ENCODE measurements at places on chromosomes 16 and 17.

DNA sequence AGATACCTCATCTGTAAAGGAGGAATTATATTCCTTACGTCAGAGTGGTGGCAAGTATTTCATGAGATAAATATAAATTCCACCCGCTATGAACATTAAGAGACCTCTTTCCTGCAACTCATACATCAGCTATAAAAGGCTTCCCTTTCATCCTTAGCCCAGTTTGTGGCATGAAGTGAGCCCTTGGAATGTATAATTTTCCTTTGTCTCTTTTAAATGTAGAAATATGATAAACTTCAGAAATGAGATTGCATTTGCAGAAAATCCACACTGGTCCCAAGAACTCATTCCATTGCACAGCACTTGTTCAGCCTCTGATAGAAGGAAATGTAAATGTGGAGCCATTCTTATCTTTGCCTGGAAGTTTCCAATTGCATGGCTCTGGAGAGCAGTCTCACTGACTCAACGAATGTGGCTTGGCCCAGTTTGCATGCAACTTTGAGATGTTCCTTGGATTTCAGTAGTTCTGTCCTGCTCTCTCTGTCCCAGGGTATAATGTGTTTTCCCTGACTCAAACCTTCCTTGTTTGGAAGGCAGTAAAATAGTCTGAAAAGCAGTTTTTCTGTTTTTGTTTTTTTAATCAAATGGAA lies 746.4 kb downstream of the CDH11 start:
- DNase-seq = no peak

DNA sequence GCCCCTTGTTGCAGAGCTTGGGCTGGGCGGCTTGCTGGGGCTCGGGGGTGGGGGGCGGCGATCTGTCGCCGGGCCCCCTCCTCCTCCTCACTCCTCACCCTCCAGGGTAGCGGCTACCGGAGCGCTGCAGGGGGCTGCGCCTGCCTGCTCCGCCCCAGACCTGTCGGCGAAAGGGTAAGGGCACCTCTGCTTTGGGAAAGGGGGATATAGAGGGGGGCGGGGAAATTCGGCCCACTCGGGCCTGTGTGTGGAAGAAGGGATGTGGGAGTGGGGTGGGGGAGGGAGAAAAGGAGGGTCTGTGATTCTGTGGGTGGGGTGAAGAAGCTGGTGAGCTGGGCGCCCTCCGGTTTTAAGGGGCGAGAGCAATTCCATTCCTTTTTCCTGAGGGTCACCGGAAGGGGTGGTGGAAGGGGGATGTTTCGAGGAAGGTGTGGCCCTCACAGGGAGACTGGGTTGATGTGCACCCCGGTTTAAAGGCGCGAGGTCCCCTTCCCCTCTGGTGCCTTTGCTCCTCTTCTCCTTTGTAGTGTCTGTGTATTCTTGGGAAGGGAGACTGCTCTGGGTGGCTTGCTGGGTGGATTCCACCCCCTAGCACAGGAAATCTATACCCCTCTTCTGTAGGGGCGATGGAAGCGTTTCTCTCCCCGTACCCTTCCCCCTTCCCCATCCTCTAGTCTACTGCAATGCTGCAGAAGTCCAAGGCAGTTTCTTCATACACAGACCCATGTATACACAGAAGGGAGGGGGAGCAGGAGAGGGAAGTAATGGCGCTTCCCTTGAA lies 878 bp downstream of the TAOK1 start:
- no peak for DNase-seq

DNA sequence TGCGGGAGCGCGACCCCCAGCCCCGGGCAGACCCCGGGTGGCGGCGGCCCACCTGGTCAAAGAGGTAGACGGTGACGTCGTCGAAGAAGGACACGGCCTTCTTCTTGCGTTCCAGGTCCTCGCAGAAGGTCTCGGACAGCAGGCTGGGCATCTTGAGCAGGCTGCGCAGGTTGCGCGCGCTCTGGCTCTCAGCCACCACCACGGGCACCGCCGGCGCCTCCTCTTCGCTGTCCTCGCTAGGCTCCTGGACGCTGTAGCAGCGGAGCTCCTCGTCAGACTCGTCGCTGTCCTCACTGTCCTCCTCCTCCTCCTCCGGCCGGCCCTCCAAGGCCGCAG lies 45.2 kb upstream of the PVALEF start:
- no peak for DNase-seq

DNA sequence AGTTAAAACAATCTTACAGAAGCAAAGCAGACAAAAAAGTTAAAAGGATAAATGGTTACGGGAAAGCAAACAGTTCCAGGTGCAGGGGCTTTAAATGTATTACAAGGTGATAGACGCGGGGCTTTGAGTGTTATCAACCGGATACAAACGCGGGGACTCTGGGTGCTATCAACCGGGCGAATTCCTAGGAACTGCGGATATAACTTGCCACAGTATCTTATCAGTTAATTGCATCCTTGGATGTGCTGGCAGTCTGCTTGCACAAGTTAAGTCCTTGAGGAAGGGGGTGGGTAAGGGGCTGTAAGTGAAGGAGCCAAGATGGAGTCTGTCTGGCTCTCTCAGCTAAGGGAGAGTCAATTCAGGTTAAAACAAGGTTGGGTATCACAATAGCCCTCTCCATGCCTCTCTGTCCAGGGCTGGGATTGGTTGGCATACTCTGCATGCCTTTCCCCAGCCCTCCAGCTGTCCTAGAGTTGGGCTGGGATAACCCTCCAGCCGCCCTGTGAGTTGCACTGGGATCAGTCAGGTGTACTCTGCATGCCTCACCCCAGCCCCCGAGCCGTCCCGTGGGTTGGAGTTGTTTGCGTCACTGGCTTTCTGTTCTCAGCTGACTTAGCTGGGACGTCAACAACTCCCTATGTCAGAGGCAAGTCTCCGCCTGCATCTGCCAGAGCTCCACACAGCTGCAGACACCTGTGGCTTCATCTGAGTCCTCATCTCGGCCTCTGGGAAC lies 40.9 kb downstream of the TMEM235 start:
- DNase-seq = peak; percentile 22

GRCh38 chr17:73340093-73340596 lies 28.3 kb upstream of the CDC42EP4 start:
- DNase-seq = no peak

GRCh38 chr16:1821861-1822611 lies 4.6 kb downstream of the HAGH start:
- no peak for DNase-seq

- DNase-seq = no peak
These were observed 33.7 kb downstream of the TANC2 start for GRCh38 chr17:62999736-63000135.

DNA sequence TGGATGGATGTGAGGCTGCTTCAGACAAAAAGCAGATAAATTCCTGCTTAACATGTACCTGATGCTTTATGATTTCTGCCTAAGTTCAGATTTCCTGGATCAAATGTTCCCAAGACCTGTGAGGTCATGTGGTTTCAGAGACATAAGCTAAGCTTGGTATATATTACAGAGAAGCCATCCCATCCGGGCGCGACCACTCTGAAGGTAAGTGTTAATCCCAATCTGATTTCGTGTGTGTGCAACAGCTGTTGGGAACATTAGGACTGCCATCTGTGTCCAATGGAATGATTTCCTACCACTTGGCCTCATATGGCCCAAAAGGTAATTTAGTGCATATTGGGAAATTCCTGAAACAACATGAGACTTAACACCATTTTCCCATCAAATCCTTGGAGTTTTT lies 199.1 kb downstream of the HS3ST3B1 start:
- no peak for DNase-seq

DNA sequence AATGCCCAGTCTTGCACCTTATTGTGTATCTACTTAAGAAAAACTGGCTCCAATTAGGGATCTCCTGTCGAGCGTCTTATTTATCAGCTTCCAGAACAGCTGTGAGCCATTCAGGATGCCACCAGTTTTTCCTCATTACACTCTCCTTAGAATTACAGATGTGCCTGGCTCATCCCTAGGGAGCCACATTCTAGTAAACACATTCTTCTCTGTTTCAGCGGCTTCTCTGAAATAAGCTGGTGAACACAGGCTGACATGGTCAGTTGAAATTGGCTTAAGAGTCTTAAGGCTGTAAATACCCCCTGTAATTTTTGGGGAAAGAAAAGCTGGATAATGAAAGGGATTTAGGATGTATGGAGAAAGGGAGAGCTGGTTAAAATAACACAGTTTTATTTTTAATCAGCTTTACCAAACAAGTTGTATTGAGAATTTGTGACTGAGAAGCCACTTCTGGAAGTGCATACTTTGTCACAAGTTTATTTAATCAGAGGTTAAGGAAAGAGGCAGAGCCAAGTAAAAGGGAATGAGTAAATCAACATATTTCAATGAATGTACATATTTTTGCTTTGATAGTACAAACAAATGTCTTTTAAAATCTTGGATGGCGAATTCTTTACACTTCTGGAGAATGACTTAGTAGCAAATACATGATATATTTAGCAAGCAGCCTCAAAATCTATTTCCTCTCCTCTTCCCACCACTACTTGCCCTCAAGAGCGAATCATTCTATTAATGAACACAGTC lies 562.0 kb upstream of the GOT2 start:
- DNase-seq = no peak

DNA sequence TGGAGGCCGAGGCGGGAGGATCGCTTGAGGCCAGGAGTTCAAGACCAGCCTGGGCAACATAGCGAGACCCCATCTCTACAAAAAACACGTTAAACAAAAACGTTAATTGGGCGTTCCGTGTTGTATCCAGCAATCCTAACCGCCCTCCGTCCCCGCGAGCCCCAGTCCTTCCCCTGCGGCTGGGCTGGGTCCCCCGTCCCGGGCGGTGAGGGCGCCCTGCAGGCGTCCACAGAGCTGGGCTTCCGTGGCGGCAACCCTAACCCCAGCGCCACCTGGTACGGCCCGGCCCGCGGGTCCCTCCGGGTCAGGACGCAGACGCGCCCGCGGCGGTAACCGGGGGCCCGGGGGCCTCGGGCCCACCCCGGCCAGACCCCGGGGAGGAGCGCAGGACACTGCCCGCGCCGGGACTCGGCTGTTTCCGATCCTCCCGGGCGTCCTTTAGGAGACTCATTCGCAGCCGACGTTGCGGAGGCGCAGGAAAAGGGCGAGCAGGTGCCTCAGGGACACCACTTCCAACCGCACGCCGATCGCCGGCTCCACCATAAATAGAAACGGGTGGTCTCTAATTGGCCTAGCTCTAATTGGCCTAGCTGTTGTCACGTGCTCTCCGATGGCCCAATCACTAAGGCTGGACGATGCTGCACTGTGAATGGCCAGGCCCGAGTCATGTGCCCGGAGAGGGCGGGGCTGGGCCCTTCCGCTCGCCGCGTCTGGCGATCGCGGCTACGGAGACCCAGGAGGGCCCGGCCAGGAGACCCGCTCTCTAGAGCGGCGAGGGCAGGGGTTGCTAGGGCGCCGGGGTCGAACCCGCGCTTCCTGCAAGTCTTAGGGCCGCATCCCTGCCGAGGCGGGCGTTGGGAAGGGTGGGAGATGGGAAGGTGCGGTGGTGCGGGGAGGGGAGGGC lies 19.0 kb upstream of the CSNK1D start:
- DNase-seq = peak; percentile 96

- DNase-seq = no peak
These were observed 2.8 kb downstream of the FA2H start for GRCh38 chr16:74771656-74772315.

GRCh38 chr17:19242926-19243325 lies 5.8 kb downstream of the EPN2 start:
- no peak for DNase-seq

- no peak for DNase-seq
These were observed 939 bp downstream of the CORO6 start for GRCh38 chr17:29621751-29622194.

DNA sequence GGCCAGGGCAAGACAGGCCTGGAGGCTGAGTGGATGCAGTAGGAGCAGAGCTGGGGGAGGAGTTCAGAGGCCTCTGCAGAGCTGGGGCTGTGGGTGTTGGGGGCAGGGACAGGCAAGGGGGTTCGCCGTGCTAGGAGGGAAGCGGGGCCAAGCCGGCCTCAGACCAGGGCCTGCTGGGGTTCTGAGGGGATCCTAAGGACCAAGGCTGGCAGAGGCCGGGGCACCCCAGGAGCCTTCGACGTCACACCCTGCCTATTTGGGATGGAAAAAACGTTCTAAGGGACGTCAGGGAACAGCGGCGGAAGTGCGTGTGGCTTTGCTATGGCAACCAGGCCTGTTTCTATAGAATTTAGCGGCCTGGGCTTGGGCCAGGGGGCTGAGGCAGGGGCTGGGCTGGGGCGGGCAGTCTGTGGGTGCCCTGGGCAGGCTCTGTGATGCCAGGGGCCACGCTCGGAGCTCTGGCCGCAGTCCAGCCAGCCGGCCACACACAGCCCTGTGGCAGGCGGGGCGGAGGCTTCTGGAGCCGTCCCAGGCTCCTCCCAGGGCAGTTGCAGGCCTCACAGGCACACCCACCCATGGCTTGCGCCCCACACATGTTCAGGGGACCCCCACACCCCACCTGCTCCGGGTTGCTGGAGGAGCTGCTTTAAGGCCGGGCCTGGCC lies 3.7 kb downstream of the TRAF7 start:
- DNase-seq = no peak

DNA sequence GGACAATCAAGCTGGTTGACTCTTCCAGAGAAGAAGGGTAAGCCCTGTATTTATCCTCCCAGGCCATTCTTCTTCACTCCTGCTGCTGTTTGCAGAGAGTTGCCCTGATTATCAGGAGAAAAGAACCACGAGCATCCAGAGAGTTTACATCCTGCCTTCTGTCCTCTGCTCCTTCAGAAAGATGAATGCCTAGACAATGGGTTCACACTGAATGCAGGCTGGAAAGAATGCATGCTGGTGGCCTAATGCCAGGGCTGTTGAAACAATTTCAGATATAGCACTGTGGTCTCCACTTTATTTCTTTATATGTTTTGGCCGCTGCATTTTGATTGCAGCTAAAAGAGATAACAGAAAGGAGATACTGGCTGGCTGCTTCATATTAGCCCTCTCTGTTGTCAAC lies 21.2 kb upstream of the HAS3 start:
- DNase-seq = no peak

GRCh38 chr17:16197276-16197675 lies 18.1 kb downstream of the NCOR1 start:
- no peak for DNase-seq

DNA sequence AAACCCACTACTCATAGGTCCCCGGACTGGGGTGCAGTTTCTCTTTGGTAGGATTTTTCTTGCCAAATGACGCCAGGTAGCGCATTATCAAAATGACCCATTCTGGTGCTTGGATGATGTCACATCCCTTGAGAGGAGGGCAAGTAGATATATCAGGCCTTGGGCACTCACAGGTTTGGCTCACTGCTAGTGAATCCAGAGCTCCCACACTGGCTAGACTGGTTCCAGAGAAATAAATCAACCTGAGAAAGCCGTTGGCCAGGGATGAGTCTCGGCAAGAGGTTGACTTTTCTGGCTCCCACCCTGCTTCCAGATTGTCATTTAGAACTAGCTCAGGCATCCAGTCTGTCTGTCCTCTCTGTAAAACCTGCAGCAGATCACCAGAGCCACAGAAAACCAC lies 188.4 kb upstream of the MAF start:
- DNase-seq = no peak

DNA sequence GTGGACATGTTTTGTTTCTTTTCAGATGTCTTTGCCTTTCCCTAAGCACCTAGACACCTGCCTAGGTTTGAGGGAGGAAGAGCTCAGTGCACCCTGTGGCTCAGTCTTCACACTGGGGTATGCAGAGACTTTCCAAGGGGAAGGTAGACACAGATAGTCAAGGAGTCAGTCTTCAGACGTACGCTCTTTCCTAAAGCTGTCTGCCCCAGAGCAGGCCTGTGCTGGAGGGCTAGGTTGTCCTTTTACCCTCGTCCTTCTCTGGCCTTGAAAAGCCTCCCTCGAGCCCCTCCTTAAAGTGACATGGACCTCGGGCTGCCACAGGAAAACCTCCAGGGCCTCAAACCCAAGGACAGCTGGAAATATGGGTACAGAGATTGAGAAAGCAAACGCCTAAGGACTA lies 103.7 kb downstream of the AATF start:
- no peak for DNase-seq

All from hematopoietic multipotent progenitor cell treated with erythropoietin and hydrocortisone succinate and interleukin-3 and kit ligand, for 17 days (in vitro differentiated cells).